ENCODE measurements at places on chromosomes 13 and 19.

DNA sequence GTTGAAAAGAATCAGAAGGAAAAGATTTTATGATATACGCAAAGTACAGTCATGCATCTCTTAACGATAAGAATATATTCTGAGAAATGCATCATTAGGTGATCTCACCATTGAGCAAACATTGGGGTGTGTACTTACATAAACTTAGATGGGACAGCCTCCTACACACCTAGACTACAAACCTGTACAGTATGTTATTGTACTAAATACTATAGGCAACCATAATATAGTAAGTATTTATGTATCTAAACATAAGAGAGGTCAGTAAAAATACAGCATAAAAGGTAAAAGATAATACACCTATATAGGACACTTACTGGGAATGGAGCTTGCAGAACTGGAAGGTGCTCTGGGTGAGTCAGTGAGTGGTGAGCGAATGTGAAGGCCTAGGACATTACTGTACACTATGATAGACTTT lies 254.6 kb downstream of the SPRY2 start:
- no peak for DNase-seq

DNA sequence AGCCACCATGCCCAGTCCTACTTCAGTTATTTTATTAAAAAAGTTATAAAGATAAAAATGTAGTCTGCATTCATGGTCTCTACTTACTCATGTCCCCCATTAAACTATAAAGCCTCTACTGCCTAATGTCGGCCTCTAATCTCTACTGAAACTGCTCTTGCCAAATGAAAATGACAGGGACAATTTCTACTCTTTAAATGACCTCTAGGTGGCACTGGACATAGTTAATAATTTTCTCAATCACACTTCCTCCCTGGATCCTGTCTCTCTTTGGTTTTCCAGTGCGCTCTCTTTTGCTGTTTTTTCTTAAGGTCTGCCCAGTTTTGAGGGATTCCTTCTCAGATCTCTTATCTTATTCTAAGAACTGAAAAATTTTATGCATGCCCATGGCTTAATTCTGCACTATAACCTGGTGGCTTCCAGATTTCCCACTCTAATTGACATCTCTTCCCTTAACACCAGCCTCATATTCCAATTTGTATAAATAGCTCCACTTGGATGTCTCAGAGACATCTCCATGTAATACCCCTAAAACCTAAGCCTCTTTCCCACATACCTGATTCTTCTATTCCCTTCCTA lies 54.3 kb downstream of the MTMR6 start:
- no peak for DNase-seq

GRCh38 chr13:50626101-50626547 lies 217.4 kb downstream of the DLEU7 start:
- no peak for DNase-seq

DNA sequence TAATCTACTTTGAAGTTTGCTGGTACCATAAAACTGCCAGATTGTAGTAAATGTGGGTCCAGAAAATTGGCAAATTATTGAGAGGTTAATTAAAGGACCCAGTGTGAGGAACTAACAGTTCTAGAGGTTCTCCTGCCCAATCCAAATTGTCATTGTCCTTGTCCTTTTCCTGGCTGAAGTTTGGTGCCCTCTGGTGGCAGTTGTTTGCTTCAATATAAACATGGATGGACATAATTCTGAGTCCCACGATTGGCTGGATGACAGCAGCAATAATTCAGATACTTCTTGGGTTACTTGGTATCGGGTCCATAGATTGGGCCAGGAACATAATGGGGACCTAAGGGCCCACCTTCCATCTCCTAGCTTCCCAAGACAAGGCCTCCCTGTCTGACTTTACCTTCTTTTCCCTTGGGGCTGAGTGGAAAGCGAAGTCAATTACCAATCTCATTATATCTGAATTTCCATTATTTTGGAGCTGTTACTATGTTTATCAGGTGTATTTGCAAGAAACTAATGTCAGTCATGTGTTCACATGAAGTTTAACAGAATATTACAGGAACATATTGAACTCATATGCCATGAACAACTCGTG lies 33.8 kb upstream of the GARRE1 start:
- DNase-seq, result peak; percentile 26

DNA sequence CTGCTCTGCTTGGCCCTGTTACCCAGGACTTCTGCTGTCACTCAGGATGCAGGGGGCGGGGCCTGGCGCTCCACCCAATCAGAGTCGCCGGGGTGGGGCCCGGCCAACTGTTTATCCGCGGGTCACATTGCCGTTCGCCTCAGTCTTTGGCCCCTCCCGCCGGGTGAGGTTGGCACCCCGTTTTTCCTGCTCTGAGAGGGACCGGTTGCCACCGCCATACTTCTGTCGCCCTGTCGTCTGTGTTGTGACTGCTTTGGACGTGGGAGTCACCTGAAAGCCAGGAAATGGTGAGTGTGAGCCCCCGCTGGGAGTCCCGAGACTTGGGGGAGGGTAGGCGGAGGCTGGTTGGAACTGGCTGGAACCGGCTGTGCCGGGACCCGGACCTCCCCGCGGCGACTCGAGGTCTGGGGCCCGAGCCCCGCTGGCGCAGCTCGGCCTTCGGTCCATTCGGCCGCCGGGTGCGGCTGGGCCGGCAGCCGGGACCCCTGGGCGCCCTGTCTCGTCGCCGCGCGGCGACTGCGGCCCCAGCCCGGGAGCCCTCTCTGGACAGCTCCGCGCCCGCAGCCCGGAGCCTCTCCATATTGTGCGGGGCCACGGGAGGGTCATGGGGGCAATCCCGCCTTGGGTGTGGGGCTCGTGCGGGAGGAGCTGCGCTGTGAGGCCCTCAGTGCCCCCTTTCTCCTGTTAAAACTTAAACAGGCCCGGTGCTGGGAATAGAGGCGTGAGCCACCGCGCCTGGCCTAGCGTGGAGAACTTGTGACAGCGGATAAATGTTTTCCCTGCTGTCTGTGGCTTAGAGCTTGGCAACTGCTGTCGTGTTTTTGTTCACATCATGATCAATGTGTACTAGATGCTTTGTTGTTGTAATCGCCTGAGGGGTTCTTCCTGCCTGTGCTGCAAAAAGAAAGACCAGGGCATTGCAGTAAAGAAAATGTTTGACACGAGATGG lies at the start of gene ZNF844:
Gene ZNF844 (plus strand): TSS at position 142 of the 949 bp plus-strand sequence. CDS start 143 bp downstream, at position 285.
- DNase-seq, result peak; percentile 73

- DNase-seq, result no peak
Observed at GRCh38 chr13:98280176-98280510, 103.1 kb upstream of the RNF113B start.

- DNase-seq, result peak; percentile 24
Observed at GRCh38 chr13:76222511-76222910, 586.4 kb downstream of the LMO7 start.

DNA sequence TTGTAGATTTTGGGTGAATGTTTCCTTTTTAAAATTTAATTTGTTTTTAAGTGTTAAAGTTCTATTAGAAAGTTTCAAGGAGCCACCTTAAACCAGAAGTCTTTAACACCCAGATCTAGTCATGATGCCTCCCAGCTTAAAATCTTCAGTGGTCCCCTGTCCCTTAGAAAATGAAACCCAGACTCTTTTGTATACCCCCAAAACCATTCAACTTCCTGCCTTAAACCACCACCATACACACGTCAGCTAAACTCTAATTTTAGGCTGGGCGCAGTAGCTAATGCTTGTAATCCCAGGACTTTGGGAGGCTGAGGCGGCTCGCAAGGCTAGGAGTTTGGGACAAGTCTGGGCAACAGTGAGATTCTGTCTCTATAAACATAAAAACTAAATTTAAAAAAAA lies 37.9 kb downstream of the N4BP2L1 start:
- no peak for DNase-seq

- no peak for DNase-seq
Observed at GRCh38 chr13:98992355-98992754, 14.5 kb upstream of the DOCK9 start.

GRCh38 chr19:8544168-8544567 lies 30.2 kb upstream of the ZNF414 start:
- no peak for DNase-seq

GRCh38 chr13:68846663-68847062 lies 1261.0 kb upstream of the ATXN8OS start:
- no peak for DNase-seq

GRCh38 chr19:3817761-3818160 lies 31.6 kb upstream of the MATK start:
- DNase-seq, result no peak

DNA sequence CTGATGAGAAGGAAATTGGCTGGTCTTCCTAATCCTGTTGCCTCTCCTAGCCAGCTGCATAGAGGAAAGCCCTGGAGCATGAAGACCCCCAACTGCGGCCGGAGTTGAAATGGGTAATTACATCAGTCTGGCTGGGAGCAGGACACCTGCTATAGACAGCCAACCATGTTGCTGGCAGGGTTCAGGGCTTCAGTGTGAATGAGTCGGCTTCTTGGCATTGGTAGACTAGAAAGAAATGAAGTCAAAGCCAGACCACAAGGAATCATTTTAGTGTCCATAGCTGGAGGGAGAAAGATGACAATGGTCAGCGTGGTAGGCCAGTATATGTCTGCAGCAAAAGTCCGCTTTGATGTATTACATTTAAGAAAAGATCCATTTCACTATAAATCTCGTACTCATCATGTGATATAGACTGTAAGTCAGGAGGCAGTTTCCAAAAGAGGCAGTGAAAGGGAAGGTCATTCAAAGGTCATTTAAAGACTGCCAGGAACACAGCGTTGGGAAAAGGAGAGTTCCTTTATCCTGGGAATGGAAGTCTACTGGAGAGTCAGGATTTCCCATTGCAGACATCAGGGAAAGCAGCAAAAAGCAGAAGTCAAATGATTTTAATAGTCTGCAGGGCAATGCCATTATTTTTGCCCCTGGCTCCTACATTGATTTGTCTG lies 262.7 kb downstream of the DNAJC15 start:
- no peak for DNase-seq

GRCh38 chr13:91564396-91564795 lies 166.0 kb downstream of the GPC5 start:
- no peak for DNase-seq

- DNase-seq, result no peak
Observed at GRCh38 chr13:94662274-94662945, 49.9 kb downstream of the SOX21 start.

DNA sequence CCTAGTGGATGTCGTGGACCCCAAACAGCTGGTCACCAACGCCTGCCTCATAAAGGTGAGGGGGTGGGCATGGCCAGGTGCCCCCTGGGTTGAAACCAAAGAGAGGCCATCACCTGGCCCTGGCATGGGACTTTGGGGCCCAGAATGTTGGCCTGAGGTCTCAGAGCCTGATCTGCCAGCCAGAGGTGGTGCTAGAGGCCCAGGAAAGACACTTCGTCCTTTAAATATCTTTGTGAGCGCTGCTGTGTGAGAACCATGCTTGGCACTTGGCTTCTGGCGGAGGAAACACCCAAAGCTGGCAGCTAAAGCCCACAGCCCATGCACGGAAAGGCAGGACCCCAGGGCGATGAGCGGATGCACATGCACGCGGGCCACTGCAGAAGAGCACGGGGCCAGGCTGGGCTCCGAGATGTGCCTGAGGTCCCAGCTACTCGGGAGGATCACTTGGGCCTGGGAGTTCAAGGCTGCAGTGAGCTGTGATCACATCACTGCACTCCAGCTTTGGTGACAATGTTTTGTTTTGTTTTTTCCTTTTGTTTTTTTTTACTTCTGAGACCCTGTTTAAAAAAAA lies 4.3 kb upstream of the ADM5 start:
- DNase-seq, result no peak

DNA sequence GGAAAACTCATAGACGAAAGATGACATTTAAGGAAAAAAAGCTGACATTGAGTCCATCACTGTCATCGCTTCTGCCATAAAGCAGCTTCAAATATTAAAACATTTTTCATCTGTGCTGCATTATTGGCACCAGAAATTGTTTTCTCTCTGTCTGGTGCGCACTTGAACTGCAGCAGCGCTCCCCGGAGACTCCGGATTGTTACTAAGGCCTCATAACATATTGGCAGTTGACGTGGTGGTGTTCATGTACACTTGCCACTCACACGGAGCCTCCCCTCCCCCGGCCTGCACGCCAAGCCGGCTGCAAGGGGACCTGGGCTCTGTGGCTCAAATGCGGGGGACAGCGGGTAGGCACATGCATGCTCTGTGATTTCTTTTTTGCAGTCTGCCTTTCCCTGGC lies 203.2 kb downstream of the TSHZ3 start:
- DNase-seq, result no peak

- no peak for DNase-seq
Observed at GRCh38 chr13:103694471-103694870, 628.3 kb upstream of the SLC10A2 start.

GRCh38 chr13:52600666-52601065 lies 41.6 kb upstream of the HNRNPA1L2 start:
- no peak for DNase-seq

DNA sequence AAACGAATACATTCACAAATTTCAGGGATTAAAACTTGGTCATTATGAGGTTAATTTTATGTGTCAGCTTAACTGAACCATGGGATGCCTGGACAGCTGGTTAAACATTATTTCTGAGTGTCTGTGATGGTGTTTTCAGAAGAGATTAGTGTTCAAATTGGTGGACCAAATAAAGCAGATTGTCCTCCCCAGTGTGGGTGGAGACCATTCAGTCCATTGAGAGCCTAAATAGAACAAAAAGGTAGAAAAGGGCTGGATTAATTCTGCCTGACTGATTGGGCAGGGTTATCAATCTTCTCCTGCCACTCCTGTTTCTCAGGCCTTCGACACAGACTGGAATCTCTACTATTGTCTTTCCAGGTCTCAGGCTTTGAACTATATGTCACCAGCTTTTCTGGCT lies 203.8 kb upstream of the SLITRK6 start:
- DNase-seq, result peak; percentile 76

- DNase-seq, result no peak
Observed at GRCh38 chr19:4600082-4600481, 39.2 kb upstream of the TNFAIP8L1 start.

GRCh38 chr13:98129059-98129746 lies 13.7 kb upstream of the FARP1 start:
- DNase-seq, result no peak

DNA sequence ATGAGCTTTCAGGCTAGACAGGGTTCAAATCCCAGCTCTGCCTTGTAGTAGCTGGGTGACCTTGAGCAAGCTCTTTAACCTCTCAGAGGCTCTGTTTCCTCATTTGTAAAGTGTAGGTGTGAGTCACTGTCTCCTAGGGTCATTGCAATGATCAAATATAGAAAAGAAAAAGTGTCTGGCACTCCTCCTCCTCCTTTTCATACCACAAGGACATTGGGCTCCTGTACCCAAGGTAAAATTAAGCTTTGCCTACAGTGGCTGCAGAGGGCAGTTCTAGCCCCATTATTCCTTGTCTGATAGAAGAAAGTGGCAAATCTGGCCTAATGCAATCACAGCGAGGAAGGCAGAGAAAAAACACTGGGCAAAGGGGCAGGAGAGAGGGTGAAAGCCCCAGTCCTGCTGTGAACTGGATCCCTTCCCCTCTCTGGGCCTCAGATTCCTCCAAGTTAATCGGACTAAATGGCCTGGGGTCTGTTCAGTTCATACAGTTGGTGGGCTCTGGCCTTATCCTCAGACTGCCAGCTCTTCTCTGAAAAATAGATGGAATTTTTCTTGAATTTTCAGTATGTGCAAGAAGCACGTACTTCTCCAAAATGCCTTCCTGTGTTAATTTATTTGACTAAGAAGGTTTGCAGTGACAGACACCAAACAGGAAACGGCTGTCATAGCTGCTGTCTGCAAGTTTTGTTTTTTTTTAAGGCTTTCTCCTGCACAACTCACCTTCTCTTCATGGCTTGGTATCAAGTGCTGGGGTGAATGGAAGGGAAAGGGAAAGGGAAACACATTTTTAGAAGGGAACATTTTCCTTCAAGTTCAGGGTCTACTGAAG lies 35.3 kb downstream of the RGCC start:
- DNase-seq, result no peak
